AG09309 (cell line): ENCODE measurements at places on chromosomes 13 and 19.

DNA sequence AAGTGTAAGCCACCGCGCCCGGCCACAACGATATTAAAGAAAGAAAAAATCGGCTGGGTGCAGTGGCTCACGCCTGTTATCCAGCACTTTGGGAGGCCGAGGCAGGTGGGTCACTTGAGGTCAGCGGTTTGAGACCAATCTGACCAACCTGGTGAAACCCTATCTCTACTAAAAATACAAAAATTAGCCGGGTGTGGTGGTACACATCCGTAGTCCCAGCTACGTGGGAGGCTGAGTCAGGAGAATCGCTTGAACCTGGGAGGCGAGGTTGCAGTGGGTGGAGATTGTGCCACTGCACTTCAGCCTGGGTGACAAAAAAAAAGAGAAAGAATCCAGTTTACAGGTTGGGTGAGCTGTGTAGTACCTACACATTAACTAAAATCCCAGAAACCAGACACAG is 99.9 kb upstream of the CACNA1A start:
- DNase-seq, result no peak

DNA sequence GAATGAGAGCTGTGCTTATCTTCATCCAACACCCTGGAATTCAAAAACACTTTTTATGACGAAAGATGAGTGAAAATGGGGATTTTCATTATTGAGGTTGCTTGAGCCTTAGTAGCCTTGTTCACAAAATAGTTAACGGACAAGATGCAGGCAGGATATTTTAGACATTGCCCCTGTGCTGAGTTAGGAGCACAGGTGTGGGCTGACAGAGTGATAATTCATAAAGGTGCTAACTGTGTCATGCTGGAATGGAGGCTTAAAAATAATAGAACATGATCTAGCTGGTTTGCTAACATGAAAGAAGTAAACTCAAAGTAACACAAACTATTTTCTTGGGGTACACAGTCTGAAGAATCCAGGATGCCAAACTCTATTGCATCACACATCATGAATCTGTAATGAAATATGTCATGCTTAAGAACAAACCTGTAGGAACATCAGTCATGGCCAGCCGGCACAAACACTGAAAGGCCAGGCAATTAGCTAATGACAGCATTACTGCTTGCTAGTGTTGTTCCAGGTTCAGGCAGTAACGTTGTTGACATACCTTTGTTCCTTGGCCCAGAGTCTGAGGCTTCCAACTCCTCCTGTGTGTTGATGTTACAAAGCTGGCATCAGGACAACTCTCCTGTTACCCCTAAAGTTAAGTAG is 55.3 kb downstream of the FRY start:
- no peak for DNase-seq

DNA sequence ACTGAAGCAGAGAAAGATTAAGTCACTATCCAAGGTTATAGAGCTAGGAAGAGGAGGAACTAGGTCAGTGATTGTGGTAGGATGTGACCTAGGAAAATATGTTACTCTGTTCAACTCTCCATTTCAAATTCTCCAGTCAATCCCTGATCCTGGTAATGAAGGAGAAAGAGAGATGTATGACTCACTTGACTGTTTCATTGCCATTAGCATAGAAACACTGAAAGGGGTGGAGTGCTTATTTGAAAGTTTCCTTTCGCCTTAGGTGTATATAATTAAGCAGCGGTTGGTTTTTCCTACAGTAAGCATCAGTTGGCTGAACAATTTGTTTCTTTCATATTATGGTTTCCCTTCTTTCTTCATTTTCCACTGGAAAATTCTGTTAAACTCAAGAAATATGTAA is 198.1 kb upstream of the CSNK1A1L start:
- no peak for DNase-seq

DNA sequence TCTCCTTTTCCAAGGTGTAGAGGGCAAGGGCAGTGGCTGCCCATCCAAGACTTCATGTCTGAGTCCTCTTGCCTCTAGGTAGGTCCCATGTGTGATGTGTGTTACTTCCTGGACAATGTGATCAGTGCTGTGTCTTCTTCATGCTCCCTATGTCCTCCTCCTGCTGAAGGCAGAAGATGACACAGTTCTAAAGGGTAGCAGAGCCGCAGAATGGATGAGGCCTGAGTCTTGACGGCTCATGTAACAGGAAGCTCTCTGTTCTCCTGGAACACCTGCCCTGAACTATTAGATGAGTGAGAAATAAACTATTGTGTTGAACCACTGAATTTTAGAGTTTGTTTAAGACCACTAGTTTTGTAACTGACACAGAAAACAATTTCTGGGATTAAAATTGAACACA is 165.9 kb downstream of the NDFIP2 start:
- DNase-seq, result no peak

GRCh38 chr19:9971166-9971897 is 35.0 kb upstream of the OLFM2 start:
- no peak for DNase-seq

DNA sequence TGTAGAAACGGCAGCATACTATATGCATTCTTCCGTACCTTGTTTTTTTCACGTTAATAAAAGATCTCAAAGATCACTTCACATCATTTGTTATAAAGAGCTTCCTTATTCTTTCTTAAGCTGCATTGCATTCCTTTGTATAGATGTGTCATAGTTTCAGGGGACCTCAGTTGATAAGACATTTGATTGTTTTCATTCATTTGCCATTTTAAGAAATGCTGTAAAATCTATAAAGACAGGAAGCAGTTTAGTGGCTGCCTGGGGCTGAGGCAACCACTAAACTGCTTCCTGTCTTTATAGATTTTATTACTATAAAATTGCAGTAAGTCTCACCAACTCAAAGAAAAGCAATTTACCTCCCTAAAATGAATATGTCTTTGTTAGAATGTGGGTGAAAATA is 59.4 kb downstream of the ZDHHC20 start:
- DNase-seq, result no peak

DNA sequence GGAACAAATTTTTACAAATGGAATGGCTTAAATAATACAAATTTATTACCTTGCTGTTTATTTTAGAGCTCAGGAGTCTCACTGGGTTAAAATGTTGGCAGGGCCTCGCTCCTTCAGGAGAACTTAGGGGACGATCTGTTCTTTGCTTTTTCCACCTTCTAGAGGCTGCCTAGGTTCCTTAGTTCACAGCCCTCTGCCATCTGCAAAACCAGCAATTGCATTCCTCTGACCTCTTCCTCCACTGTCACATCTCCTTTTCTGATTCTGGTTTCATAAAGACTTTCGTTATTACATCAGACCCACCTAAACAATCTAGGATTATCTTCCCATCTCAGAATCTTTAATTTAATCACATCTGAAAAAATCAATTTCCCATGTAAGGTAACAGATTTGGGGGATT is 249.6 kb upstream of the SPRY2 start:
- DNase-seq, result no peak

- DNase-seq, result no peak
Measured at GRCh38 chr13:114119196-114119595, 13.2 kb downstream of the RASA3 start.

GRCh38 chr19:18878858-18879578 is 16.9 kb downstream of the CERS1 start:
- DNase-seq, result no peak

DNA sequence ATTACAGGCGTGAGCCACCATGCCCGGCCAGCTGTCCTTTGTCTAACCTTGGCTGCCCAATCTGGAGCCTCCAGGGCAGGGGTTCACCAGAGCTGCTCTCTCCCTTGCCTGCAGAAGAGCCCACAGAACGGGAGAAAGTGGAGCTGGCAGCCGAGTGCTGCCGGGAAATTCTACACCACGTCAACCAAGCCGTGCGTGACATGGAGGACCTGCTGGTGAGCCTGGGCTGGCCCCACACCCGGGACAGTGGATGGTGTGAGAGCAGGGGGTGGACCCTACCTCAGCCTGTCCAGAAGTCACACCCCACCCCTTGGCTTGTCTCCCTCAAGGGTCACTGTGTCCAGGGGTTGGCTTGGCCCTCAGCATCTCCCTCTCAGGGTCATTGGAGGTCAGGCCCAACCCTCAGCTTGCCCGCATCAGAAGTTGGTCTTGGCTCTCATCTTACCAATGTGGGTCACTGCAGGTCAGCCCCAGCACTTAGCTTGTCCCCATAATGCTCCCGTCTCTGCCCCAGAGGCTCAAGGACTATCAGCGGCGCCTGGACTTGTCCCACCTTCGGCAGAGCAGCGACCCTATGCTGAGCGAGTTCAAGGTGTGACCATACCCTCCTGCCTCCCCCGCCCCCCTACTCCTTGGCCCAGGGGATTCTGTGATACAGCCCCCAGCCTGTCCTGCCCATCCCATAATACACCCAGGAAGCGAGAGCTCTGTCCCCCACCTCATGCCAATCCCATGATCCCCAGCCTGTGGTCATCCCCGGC is 20.4 kb downstream of the ARHGEF1 start:
- DNase-seq, result no peak

GRCh38 chr13:102589301-102589822 is 7.4 kb upstream of the TPP2 start:
- DNase-seq, result no peak

DNA sequence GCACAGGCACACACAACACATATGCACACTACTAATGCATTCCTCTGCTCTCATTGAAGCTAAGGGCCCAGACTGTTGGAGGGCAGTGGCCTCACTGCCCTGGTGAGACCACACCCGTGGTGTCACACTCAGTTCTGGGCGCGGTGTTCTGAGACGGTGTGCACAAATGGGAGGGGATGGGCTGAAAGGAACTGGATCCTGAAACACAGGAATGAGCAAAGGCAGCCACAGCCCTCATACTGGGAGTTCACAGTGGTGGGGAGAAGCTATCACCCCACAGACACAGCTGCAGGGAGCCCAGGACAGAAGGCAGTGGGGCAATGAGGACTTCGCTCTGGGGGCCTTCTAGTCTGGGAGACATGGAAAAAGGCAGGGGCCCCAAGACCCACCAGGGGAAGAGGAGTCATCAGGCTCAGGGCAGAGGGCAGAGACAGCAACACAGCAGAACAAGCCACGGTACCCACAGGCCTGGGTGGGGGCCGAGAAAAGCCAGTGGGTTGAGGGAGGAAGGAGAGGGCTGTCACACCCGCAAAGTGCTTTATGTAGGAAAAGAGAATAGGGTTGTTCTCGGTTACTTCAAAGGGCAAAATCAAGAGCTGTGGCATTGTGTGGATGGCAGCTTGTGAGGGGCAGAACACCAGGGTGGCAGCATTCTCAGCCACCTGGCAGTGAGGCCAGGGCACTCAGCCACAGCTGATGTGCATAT is 75.4 kb upstream of the GPR183 start:
- no peak for DNase-seq

GRCh38 chr13:33863188-33863789 is 45.3 kb downstream of the RFC3 start:
- DNase-seq, result no peak

DNA sequence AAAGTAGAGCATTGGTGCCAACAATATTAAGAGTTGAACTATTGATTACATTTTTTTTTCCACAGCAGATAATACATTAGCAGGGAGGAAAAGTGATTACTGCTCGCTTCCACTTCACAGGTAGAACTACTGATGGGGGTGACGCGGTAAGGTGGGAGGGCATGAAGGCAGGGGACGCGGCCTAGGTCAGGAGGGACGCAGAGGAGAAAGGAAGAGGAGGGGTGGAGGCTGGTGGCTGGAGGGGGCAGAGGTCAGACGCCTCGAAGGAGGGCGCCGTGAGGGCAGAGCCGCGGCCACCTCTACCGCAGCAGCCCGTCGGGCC is 287 bp upstream of the B3GLCT start:
- DNase-seq, result no peak
